ENCODE measurements at places on chromosomes 6 and 20.

- no peak for DNase-seq
Observed at GRCh38 chr20:36306553-36307411, 643 bp downstream of the DLGAP4 start.

DNA sequence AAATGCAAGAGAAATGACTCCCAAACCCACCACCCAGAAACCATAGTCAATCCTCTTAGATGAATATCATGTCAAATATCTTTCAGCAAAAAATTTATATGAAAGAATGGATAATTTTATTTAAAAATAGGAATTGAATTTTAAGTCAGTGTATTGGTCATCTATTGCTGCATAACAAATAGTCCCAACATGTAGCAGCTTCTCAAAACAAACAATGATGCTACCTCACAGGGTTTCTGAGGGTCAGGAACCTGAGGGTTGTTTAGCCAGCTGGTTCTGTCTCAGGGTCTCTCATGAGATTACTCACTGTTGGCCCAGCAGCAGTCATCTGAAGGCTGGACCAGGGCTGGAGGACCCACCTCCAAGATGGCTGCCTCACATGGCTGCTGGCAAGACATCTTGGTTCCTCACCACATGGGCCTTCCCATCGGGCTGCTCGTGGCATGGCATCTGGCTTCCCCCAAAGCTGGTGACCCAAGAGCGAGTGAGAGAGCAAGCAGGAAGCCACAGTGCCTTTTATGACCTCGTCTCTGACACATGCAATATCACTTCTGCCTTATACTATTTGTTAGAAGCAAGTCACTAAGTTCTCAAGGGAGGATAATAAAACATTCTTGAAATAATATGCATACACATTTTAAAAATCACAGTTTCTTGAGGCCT lies 36.3 kb downstream of the BANF2 start:
- no peak for DNase-seq

DNA sequence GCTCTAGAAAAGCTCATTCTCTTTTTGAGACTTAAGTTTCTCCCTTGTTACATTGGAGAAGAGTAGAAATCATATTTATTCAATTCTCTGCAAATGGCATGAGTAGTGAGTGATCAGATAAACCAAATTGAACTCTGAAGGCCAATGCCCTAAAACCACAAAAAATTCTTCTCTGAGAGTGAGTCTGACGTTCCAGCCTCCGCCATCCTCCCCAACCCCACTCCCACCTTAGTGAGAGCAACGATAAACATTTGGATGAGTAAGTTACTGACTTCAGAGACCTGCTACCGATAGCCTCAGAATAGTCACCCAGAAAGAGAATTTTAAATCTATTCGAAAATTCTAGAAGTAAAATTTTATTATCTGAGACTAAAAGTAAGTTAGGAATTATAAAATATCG lies 94.6 kb downstream of the TFAP2A start:
- DNase-seq: no peak

GRCh38 chr6:11606332-11606731 lies 68.8 kb downstream of the TMEM170B start:
- DNase-seq: no peak

GRCh38 chr20:20253744-20254330 lies 114.1 kb upstream of the INSM1 start:
- no peak for DNase-seq

DNA sequence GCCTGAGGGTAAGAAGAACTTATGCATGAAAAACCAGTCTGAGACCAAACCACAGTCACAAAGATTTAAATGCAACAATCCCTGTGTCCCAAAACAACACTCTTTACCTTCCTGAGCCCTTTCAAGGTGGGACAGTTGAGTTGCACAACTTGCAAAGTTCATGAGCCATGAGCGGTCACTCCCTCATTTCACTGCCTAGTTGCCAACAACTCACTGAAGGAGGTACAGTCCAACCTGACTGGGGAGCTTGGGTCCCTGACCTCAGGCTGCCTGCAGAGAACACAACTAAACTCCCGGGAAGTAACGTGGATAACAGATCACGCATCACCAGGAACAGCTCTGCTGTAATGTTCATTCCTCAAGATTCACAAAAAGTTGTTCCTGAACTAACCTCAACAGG lies 69.4 kb downstream of the MBOAT1 start:
- DNase-seq: no peak

DNA sequence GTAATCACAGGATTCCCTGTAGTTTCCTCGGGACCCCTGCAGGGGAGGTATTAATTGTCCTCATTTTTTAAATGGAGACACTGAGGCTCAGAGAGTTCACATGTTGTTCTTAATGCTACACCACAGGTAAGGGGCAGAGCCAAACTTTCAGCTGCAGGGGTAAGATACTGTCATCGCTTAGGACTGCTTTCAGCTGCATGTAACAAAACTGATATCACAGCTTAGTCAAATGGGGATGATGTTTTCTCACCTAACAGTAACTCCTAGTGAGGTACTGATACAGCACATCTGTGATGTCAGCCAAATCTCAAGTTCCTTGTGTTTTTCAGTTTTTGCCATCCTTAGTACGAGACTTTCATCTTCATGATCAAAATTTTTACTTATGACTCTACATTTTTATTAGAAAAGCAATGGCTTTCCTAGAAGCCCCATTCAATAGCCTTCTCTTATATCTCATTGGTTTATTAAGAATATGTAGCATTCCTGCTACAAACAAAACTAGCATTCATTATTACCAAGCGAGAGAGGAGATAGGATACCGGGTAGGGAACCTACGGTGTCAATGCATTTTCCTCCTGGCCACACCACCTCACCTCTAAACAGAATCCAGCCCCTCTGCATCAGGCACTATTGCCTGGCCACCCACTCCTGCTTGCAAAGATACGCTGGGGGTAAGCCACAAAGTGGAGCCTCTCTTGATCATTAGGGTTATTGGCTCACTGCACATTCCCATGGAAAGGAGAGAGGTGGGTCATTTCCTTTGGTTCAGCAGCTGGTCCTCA lies 557.5 kb downstream of the CD83 start:
- no peak for DNase-seq
